ENCODE measurements at places on chromosomes 7 and 10. TPM values are rescaled to one million over a fixed set of nuclear protein-coding genes. Genes with fewer than 3 reads are reported as not detected.

The PTF1A gene
- not detected for total RNA-seq

GRCh38 chr10:46551701-46552525 is 4.5 kb downstream of the GPRIN2 start:
- no peaks in the 10 kb centered on the region for H3K4me1 ChIP-seq
- peaks cover 7% of the 10 kb centered on the region for H3K27me3 ChIP-seq
- H3K4me3 ChIP-seq, result no peak overlapping the region

The HOXA4 gene
- total RNA-seq, result not detected

GRCh38 chr10:91416339-91416855 is 6.3 kb downstream of the HECTD2 start:
- H3K4me1 ChIP-seq, result no peaks in the 10 kb centered on the region
- H3K27ac ChIP-seq, result no peak overlapping the region
- H3K27me3 ChIP-seq, result no peaks in the 10 kb centered on the region

DNA sequence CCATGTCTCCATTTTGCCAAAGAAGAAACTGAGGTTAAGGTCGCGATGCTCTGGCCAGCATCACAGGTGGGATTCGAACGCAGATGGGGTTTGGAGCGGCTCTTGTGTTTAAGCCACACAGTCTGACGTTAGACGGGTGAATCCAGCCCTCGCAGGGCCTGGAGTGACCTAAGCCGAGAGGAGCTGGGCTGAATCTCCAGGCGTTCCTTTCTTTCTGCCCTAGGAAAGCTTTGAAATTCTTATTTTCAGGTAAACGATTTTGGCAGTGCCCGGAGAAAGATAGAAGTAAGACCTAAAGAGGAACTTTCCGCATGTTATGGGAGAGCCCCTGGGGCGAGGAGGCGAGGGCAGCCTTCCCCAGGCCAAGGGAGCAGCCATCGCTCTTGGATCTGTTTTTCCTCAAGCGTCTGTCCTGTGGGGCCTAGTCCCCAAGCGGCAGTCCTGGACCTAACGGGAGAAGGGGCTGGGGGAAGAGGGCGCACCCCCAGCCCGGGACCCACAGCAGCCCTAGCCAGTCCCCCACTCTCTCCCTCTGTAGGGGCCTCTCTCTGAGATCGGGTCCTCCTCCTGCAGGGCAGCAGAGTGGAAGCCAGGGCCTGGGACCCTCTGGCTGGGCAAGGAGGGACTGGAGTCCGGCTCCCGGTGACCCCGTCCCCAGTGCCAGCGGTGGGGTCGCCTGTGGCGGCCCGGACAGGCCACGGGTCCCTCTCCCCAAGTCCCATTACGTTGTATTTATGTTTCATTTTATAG is 8.9 kb upstream of the LBX1 start:
- no peak overlapping the region for H3K4me3 ChIP-seq
- H3K36me3 ChIP-seq, result no peaks in the 10 kb centered on the region
- no peak overlapping the region for H3K27ac ChIP-seq

DNA sequence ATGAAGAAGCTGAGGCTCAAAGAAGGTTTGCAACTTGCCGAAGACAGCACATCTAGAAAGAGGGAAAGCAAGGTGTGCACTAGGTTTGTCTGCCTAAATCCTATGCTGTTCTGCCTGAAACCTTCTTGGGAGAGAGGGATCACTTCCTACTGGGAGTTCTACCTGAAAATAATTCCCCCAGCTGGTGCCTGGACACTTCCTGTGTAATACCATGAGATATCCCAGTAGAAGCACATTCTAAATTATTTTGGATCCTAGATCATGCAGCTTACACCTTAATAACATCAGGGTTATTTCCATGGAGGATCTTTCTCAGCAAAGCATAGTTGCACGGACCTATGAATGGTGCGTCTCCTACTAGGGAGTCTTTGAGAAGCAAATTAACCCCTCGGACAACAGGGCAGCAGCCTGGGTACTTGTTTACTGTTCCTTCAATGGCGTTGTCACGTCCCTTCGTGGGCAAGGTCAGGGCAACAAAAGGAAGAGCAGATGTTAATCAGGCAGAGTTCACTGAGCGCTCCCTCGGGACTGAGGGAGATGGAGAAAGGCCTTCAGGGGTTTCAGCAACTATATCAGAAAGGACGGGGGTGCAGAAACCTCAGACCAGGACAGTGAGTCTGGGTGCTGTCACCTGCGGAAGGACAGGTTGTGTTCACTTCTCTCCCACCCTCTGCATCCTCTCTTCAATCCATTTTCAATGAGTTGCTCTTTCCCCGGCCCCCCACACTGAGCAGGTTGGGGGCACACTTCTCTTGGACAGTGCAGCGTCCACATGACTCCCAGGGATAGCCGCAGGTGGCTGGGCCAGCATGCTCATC is 44.0 kb downstream of the OAT start:
- no peak overlapping the region for H3K4me3 ChIP-seq
- no peak overlapping the region for H3K27ac ChIP-seq
- DNase-seq, result no peak
- no peaks in the 10 kb centered on the region for H3K27me3 ChIP-seq

DNA sequence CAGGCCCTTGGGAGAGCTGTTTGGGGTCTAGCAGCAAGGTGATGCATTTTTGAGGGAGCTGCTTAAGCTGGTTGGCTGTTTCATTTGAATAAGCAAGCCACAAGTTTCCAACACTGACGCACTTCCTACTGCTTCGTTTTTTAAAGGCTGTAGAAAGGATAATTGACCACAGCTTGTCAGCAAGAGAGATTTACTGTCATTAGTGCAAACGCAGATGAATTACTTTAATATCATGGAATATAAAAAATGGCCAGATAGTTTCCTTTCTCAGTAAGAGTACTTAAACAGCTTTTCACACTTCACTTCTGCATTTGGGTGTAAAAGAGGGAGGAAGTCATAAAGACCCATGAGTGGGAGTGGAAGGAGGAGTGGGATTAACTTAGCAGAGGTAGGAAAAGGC is 61.5 kb downstream of the FZD1 start:
- H3K27me3 ChIP-seq, result no peaks in the 10 kb centered on the region
- H3K4me1 ChIP-seq, result no peaks in the 10 kb centered on the region

The NUTM2D gene
- total RNA-seq, result 3.6 TPM

- no peak overlapping the region for H3K27ac ChIP-seq
- no peaks in the 10 kb centered on the region for H3K27me3 ChIP-seq
- H3K4me1 ChIP-seq, result peaks cover 30% of the 10 kb centered on the region
- no peak for DNase-seq
Observed at GRCh38 chr7:87872346-87872745, 3.8 kb downstream of the SLC25A40 start.

The ZPBP gene
- not detected for total RNA-seq

GRCh38 chr7:73742753-73743641 is 4.4 kb upstream of the ABHD11 start:
- H3K27ac ChIP-seq, result no peak overlapping the region
- H3K36me3 ChIP-seq, result no peaks in the 10 kb centered on the region
- no peak overlapping the region for H3K4me3 ChIP-seq

GRCh38 chr10:103458720-103459119 is at the start of gene CALHM1:
TSS of gene CALHM1 (minus strand) at chr10:103458900. CDS start at chr10:103458751, 149 bp downstream.
- H3K36me3 ChIP-seq, result no peaks in the 10 kb centered on the region
- peaks cover 11% of the 10 kb centered on the region for H3K4me1 ChIP-seq
- no peak for DNase-seq
- no peaks in the 10 kb centered on the region for H3K27me3 ChIP-seq

DNA sequence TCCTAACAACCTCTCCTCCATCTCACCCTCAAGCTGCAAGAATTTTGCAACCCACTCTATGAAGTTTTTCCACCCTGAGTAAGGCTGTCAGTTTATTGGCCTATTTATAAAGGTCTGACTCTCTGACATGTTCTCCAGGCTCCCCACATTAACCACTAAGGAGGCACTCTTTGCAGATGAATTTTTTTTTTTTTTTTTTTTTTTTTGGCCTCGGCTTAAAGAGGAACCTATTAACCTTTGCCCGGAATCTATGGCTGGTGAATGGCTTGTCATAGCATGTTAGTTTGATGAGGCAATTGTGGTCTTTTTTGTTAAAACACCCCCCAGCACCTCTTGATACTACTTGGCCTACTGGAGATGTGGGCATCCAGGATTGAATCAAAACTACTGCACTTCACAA is 57.1 kb downstream of the TBXAS1 start:
- H3K27me3 ChIP-seq, result no peaks in the 10 kb centered on the region
- DNase-seq, result no peak
- no peaks in the 10 kb centered on the region for H3K4me1 ChIP-seq
- no peak overlapping the region for H3K4me3 ChIP-seq

DNA sequence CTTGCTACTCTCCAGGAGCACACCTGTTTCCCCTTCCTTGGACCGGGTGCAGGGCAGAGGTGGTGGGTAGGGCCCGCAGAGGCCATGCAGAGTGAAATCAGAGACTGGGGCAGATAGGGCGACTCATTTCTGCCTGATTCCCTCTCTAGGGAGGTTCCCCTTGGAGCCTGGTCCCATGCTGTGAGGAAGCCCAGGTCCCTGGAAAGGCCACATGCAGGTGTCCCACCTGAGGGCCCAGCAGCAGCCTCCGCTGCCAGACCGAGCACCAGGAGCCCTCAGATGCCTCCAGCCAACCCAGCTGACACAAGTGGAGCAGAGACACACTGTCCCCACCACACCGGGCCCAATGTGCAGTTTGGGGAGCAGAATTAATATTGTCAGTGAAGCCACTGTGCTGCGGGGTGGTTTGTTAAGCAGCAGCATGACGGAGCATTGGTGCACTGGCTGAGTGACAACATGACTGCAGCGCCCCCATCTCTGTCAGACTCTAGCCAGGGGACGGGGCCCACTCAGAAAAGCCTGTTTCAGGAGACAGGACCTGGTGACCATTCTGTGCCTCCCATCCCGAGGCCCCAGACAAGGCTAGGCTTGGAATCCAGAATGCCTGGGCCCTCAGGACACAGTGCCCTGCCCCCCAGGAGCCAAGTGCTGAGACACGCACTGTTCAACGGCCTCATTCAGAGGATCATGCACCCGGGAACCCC is 30.4 kb upstream of the RET start:
- no peak overlapping the region for H3K27ac ChIP-seq
- H3K36me3 ChIP-seq, result no peaks in the 10 kb centered on the region
- no peaks in the 10 kb centered on the region for H3K4me1 ChIP-seq

The EIF3B gene
- 150 TPM for total RNA-seq

The IL15RA gene
- total RNA-seq, result 17.7 TPM

The TCAF2 gene
- total RNA-seq, result 41.3 TPM

DNA sequence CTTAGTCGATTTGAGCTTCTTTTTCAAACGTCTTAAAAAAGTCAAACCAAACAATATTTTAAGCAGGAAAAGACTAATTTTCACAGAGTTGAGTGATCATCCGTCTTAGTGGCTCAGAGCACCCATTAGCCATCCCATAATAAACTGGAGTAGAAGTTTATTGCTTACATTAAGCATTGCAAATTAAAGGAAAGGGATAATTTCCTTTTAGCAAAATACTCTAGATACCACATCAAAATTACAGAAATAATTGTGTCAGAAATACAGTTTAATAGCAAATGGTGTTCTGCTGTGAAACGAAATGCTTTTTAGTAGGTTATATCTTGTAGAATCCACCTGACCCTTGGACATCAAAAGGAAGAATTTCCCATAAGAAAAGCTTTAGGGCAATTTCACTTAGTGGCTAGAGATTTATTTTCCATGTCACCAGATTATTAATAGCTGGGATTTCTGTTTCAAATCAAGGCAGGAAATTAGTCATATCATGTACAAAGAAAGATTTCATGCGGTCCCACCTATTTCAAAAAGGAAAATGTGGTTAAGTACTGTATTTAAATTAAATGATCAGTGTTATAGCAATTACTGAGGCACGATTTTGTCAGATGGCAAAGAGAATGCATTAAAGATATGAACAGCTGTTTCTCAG is 96.2 kb downstream of the NPTX2 start:
- no peaks in the 10 kb centered on the region for H3K36me3 ChIP-seq
- DNase-seq, result no peak
- no peaks in the 10 kb centered on the region for H3K4me1 ChIP-seq
- peaks cover 4% of the 10 kb centered on the region for H3K27me3 ChIP-seq

DNA sequence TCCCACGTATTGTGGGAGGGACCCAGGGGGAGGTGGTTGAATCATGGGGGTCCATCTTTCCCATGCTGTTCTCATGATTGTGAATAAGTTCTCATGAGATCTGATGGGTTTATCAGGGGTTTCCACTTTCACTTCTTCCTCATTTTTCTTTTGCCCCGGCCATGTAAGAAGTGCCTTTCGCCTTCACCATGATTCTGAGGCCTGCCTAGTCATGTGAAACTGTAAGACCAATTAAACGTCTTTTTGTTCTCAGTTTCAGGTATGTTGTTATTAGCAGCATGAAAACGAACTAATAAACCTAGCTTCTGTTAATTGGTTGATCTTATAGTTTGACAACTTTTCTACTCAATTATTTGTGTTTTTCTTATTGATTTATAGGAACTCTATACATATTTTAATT is 206.3 kb downstream of the NXPH1 start:
- H3K27ac ChIP-seq, result no peak overlapping the region
- no peaks in the 10 kb centered on the region for H3K4me1 ChIP-seq
- H3K36me3 ChIP-seq, result no peaks in the 10 kb centered on the region
- no peak overlapping the region for H3K4me3 ChIP-seq
- DNase-seq, result no peak

DNA sequence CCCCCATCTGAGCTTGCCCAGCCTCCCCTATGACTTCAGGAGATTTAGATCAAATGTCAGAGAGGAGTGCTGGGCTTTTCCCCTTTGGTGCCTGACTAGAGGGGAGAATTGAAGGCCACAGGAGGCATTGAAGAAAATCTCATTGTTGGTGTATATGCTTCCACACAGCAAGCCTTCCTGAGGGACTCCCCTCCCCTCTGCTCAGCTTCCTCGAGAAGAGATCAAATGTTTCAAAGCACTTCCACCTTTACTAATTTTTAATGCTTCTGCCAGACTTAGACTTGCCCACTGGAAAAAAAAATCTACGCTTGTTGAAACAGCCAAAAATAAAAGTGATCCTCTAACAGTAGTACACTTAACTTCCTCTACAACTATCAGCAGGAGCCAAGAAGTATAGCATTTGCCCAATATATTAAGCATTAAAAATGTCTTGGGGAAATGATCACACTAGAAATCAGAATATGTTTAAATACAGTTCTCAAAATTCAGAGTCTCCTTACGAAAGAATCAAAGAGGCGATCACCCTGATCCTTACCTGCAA is 79.3 kb downstream of the FZD1 start:
- no peak overlapping the region for H3K4me3 ChIP-seq
- no peaks in the 10 kb centered on the region for H3K4me1 ChIP-seq
- no peaks in the 10 kb centered on the region for H3K27me3 ChIP-seq

The SAMD8 gene
- total RNA-seq, result 36.9 TPM

DNA sequence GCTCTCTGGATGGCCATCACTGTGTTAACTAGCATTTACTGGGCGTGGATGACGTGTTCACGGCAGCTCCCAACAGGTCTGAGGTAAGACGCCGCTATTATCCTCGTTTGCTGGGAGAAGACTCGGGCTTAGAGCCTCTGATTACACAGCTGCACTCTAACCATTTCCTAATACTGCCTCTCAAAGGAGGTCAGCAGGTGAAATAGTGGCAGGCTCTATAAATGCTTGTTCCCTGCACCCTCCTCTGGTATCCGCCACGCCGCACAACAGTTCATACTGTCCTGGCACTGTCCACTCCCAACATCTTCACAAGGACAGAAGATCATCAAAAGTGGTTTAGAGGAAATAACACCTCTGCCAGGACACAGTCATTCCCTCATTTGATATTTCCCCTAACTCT is 28.3 kb downstream of the HIPK2 start:
- no peaks in the 10 kb centered on the region for H3K4me1 ChIP-seq
- no peaks in the 10 kb centered on the region for H3K27me3 ChIP-seq
- DNase-seq, result no peak
- H3K27ac ChIP-seq, result no peak overlapping the region
